Activated CD8-positive, alpha-beta T cell treated with anti-CD3 and anti-CD28 coated beads, Interleukin-2, amount 10 ng/mL, durations not matched to agents 7 days and 5 days (primary cell): ENCODE measurements at places on chromosomes 1 and 21.

- no peak overlapping the region for H3K4me3 ChIP-seq
- no peak overlapping the region for H3K27ac ChIP-seq
- H3K27me3 ChIP-seq: no peaks in the 10 kb centered on the region
- DNase-seq: no peak
Observed at GRCh38 chr21:22754746-22755145, 1756.5 kb downstream of the NCAM2 start.

GRCh38 chr1:17128361-17128760 is 9.1 kb upstream of the PADI2 start:
- peaks cover 14% of the 10 kb centered on the region for H3K27me3 ChIP-seq
- H3K4me1 ChIP-seq: peaks cover 1% of the 10 kb centered on the region
- H3K36me3 ChIP-seq: no peaks in the 10 kb centered on the region
- H3K4me3 ChIP-seq: no peak overlapping the region

GRCh38 chr1:155504207-155504606 is 58.4 kb downstream of the ASH1L start:
- DNase-seq: no peak
- no peaks in the 10 kb centered on the region for H3K27me3 ChIP-seq
- H3K4me3 ChIP-seq: no peak overlapping the region
- peaks cover 2% of the 10 kb centered on the region for H3K36me3 ChIP-seq
- H3K4me1 ChIP-seq: peaks cover 18% of the 10 kb centered on the region
- no peak overlapping the region for H3K27ac ChIP-seq

GRCh38 chr1:109630081-109630897 is 10.7 kb downstream of the AMPD2 start:
- H3K36me3 ChIP-seq: peaks cover 45% of the 10 kb centered on the region
- no peak overlapping the region for H3K4me3 ChIP-seq
- no peak for DNase-seq
- H3K27ac ChIP-seq: no peak overlapping the region
- no peaks in the 10 kb centered on the region for H3K27me3 ChIP-seq

GRCh38 chr1:112673592-112674439 is 643 bp upstream of the MOV10 start:
- peak overlapping the region; percentile 97 for H3K27ac ChIP-seq
- H3K27me3 ChIP-seq: no peaks in the 10 kb centered on the region
- no peak for DNase-seq
